A549 (cell line): ENCODE measurements at places on chromosomes 3 and 15. TPM values are rescaled to one million over a fixed set of nuclear protein-coding genes. Genes with fewer than 3 reads are reported as not detected.

The CTXN2 gene
- not detected in 3 replicates for polyA plus RNA-seq

The IL17RB gene
- 1.7 to 2.3 TPM (median 1.9 TPM) in 3 replicates for polyA plus RNA-seq

DNA sequence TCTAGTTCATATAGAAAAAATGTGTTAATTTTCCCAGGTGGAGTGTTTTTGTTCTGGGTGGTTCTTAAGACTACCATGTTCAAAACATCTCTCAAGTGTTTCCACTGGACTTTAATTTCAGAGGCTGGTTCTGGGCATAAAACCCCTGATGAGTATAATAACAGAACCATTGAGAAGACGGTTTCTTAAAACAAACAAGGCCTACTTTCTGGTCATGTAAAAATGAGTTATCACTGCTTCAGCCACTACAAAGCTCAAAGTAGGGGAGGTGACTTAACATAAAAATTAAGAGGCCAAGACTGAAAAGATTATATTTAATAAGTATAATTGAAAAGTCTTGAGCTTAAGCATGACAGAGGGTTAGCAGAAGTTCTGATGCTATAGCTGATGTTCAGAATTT, 33.8 kb downstream of the RYR3 start:
- no peak for DNase-seq

GRCh38 chr3:42190701-42191442, 75.1 kb downstream of the CCK start:
- DNase-seq = peak; percentile 61

The RUBCN gene
- 5.7 to 6.5 TPM (median 6.1 TPM) in 3 replicates for polyA plus RNA-seq

The TMEM207 gene
- not detected in 3 replicates for polyA plus RNA-seq

The UBA7 gene
- polyA plus RNA-seq = 0.54 to 0.63 TPM (median 0.62 TPM) in 3 replicates

- peak; percentile 35 for DNase-seq
These were observed at the start of gene ALS2CL for GRCh38 chr3:46693038-46693891. Gene ALS2CL (minus strand): TSS chr3:46693679. CDS start chr3:46689440, 4,239 bp downstream.
